Activated CD8-positive, alpha-beta memory T cell treated with anti-CD3 and anti-CD28 coated beads for 1 hour (primary cell): ENCODE measurements at places on chromosomes 1 and 21.

- DNase-seq, result no peak
Measured at GRCh38 chr1:11787804-11788436, 17.8 kb downstream of the MTHFR start.

- DNase-seq, result no peak
Measured at GRCh38 chr1:152035539-152036266, 1.1 kb downstream of the S100A11 start.

DNA sequence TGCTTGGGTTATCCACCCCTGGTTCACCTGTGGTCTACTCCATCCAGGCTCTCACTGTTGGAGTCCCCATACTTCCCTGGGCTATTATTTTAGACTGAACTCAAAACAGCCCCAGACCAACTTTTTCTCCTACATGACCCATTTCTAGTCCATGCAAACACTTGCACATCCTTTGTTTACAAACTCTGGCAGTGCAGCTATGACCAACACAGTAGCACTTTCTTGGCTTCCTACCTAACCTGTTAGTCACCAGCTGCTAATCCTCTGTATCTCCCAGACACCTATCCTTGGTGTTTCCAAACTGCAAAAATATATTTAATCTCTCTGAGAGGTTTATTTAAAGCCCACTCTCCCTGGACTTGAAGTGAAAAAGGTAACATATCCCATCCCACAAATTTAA, 90.8 kb downstream of the DDAH1 start:
- DNase-seq, result no peak

DNA sequence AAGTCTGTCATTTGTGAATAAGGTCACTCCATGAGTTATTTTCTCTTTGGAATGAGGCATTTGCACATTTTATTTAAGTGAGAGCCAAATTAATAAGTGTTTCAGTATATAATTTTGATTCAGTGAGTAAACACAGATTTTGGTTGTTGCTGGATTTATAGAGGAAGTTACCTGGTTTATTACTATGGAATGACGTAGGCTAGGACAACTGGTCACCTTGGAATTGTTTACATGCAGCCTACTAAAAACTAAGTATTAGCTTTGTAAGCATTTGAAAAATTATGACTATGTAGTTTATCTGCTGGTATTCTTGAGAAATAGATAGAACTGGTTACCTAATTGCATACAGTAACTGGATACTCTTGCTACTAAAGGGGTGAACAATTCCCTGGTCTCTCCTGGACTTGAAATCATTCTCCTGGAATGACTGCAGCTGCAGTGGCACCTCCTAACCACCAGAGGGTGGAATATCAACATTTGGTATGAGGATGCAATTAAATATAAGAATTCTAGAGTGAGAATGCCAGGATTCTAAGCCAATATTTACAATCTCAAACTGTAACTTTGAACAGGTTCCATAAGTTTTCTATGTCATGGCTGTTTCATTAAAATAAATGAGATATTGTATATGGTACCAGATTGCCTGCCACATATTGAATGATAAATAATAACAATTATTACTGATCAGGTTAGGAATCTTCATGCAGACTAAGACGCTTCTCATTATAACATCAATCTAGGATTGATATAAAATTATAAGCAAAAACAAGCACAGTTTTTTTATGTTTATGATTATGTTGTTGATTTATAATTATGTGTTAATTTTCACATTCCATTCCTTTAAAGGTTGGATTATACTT, 3.5 kb upstream of the KRTAP27-1 start:
- peak; percentile 3 for DNase-seq

- no peak for DNase-seq
Measured at GRCh38 chr1:173669491-173669941, at the start of gene ANKRD45. ANKRD45 (minus strand) TSS chr1:173669851; CDS start chr1:173659418, 10,433 bp downstream.

- DNase-seq, result no peak
Measured at GRCh38 chr1:246051909-246052518, 455.1 kb downstream of the SMYD3 start.

GRCh38 chr1:22754106-22754768, 43.6 kb downstream of the EPHB2 start:
- no peak for DNase-seq

DNA sequence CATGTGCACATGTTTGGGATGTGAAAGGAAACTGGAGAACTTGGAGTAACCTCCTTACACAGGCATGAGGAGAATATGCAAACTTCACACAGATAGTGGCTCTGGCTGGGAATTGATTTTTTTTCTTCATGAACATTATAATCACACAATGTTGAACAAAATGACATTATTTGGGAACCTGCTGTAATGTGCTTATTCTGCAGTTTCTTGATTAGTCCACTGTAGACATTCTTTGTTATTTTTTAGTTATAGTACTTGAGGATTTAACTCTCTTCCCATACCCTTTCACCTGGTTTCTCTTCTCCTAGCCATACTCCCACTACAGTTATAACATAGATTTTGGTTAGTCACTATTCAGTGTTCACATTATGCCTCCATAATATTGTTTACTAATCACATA, 68.3 kb downstream of the ATG4C start:
- DNase-seq, result no peak

GRCh38 chr1:9852410-9853248, 28.9 kb upstream of the CLSTN1 start:
- DNase-seq, result no peak

GRCh38 chr1:116919802-116920201, 10.1 kb downstream of the PTGFRN start:
- no peak for DNase-seq

- no peak for DNase-seq
Measured at GRCh38 chr1:93919780-93920179, 10.6 kb upstream of the GCLM start.

DNA sequence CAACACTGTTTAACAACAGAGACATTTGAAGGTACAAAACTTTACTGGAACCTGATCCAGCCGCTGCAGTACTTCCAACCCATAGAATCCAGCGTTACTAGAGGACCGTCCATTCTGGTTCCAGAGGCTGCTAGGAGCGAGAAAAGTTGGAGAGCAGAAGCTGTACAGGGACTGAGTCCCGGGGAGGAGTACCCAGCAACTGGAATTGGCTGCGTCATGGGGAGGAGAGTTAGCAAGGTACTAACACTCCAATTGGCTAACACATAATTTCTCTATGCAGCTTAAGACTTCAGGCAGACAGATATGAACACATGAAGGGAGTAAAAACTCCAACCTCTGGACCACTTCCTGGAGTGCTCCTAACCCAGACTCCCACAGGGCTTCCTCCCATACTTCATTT, 2.1 kb upstream of the QSOX1 start:
- DNase-seq, result no peak

GRCh38 chr21:34535886-34536285, 23.9 kb upstream of the KCNE1 start:
- DNase-seq, result no peak

GRCh38 chr1:116751621-116752020, 2.6 kb upstream of the CD2 start:
- DNase-seq, result no peak

DNA sequence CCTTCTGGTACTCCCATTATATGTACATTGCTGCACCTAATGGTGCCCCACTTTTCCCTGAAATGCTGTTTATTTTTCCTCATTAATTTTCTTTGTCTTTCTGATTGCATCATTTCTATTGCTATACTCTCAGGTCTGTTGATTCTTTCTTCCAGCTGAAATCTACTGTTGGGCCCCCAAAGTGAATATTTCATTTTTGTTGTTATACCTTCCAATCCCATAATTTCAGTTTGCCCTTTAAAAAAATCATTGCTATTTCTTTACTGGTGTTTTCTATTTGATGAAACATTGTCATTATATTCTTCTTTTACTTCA, 3.0 kb upstream of the AADACL4 start:
- DNase-seq, result no peak

- no peak for DNase-seq
Measured at GRCh38 chr1:174391716-174392115, 56.0 kb upstream of the GPR52 start.

DNA sequence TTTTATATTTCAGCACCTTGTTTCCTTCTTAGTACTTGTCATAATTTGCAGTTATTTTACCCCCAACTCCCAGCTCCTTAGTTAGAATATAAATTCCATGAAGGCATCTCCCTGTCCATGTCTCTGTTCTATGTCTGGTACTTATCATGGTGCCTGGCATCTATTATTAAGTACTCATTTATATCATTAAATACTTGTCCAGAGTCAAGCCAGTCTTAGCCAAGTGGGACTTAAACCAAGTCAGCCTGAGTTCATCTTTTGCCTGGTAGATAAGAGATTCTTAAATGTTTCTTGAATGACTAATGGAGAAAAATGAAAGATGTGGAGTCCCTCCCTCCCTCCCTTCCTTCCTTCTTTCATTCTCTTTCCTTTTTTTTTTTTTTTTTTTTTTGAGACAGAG, 9.4 kb downstream of the SLC25A44 start:
- DNase-seq, result no peak

- DNase-seq, result no peak
Measured at GRCh38 chr1:228151180-228151925, 1.6 kb downstream of the GJC2 start.

DNA sequence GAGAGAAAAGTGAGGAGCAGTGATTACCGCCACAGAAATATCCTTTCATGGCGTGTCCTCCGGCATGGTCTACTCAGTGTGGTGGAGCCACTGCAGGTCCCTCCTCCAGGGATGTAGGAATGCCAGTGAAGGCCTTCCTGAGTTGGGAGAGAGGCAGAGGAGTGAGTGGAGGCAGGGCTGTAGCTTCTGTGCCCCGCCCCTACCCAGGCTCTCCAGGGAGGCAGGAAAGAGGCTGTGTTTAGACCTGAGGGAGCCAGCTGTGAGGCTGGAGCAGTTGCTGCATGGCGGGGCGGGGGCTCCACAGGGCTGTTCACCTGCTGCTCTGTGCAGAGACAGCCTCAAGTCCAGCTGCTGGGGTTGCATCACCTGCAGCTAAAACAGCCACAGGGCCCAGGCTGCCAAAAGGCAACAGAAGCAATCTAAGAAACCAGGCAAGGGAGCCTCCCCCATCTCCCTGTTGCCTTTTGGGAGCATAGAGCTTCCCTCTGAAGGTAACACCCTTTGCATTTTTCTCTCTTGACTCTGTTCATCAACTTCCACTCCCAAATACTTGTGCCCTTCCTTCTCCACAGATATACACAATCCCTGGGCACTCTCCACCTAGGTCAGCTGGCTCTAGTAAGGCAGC, 801 bp upstream of the ANXA9 start:
- DNase-seq, result no peak

- DNase-seq, result no peak
Measured at GRCh38 chr1:59687081-59687480, 127.7 kb upstream of the HOOK1 start.

DNA sequence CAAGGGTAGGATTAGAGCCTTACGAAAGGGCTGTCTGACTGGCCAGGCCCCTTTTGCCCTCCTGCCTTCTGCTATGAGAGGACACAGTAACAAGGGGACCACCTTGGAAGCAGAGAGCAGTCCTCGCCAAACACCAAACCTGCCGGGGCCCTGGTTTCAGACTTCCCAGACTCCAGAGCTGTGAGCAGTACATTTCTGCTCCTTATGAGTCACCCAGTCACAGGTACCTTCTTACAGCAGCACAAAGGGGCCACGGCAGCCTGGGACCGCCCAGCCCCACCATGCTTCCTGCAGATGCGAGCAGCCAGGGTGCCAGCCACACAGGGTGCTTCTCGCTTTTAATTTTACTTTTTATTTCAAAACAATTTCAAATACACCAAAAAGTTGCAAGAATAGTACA, 17.2 kb upstream of the POFUT2 start:
- DNase-seq, result no peak

- DNase-seq, result no peak
Measured at GRCh38 chr1:200627575-200628222, 7.1 kb upstream of the KIF14 start.

GRCh38 chr1:199856216-199856780, 171.2 kb upstream of the NR5A2 start:
- DNase-seq, result no peak

GRCh38 chr1:93910305-93910704, 1.1 kb upstream of the GCLM start:
- no peak for DNase-seq

DNA sequence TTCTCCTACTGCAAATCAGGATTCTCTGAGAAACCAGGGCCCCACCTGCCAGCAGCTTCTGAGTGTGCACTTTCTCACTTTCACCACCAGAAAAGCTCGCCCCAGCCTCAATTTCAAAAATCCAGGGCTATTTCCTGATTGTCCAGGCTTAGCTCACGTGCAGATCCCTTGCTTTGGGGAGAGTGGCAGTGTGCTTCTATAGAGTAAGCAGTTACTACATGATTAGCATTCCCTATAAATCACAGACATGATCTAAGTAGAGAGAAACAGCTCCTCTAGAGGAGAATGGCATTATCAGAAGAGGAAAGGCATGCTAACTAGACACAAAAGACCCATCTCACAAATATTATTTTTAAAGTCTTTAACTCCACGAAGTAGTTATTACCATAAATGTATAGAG, 456.0 kb upstream of the PKN2 start:
- no peak for DNase-seq

DNA sequence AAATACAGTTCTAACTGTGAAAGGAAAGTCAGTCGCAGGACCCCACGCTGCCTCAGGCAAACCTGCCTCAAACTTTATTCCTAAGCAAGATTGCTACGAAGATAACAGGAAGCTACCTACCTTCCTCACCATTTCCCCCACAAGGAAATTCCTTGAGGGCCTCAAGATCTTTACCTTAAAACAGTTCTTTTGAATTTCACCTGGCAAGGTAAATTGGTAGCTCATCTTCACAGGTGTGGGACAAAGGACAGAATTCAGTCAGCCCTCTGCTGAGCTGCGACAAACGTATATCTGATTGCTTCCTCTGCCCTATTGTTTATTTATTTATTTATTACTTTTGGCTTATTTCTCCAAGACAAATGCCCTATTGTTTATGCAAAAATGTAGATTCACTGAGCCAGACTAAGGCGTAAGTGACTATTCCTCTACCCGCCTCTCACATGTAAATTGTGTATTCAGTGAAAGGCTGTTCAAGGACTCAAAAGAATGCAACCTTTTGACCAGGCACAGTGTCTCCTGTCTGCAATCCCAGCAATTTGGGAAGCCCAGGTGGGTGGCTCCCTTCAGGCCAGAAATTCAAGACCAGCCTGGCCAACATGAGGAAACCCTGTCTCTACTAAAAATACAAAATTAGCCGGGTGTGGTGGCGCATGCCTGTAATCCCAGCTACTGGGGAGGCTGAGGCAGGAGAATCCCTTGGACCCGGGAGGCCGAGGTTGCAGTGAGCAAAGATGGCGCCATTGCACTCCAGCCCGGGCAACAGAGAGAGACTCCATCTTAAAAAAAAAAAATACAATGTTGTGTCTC, 17.3 kb upstream of the PKNOX1 start:
- no peak for DNase-seq

GRCh38 chr1:168623003-168623828, 46.8 kb downstream of the XCL1 start:
- DNase-seq, result no peak
